Skeletal muscle cell (primary cell): ENCODE measurements at places on chromosomes 1 and 21.

DNA sequence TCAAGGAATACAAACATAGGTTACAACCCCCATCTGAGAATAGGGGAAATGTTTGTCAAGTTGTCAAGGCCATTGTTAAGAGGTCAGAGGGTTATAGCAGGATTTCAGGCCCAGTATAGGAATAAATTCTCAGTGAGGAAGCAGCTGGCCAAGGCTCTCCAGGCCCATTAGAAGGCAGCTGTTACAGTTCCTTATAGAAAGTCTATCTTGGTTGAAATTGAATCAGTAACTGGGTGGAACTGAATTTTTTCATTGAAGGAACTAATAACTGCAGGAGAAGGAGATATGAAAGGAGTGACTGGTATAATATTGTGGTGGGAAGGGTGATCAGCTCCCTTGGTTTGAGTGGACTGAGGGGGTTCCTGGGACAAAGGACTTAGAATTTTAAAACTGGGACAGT lies 134.1 kb downstream of the CYYR1 start:
- no peak for DNase-seq

- DNase-seq, result peak; percentile 5
These were observed 49.9 kb downstream of the BACE2 start for GRCh38 chr21:41217671-41218385.

- no peak for DNase-seq
These were observed 717 bp upstream of the BATF3 start for GRCh38 chr1:212700223-212700891.

DNA sequence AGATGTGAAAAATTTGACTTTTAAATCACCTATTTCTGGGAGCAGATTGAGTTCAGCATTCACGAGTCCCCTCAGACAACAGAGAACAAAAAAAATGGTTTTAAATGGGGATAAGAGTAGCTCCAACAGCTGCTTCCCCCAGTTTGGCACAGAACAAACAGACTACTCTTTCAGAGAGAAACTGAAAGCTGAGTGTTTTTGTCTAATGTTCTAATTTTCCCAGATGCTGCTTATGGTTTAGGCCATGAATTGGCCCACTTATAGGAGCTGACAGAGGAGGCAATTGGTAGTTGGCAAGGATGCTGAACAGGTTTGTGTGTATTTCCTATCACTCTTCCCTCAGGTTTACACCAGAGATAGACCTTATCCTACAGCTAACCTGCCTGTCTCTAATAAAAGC lies 1637.4 kb upstream of the PRMT6 start:
- DNase-seq, result no peak

DNA sequence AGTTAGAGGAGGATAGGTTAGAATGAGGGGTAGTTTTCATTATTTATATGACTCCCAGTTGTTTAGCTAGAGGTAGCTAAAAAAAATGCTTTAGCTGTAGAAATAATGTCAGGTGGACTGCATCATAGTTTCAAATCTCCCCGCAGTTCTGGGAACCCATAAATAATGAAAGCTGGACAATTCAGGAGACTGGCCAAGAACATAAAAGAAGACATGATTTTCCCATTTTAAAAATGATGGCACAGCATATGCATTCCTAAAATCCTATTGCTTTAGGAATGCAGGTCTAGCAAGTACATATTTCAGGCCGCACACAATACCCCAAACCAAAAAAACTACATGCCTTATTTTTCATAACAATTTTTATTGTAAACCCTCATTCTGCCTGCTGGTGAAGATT lies 143.3 kb downstream of the CTH start:
- no peak for DNase-seq

DNA sequence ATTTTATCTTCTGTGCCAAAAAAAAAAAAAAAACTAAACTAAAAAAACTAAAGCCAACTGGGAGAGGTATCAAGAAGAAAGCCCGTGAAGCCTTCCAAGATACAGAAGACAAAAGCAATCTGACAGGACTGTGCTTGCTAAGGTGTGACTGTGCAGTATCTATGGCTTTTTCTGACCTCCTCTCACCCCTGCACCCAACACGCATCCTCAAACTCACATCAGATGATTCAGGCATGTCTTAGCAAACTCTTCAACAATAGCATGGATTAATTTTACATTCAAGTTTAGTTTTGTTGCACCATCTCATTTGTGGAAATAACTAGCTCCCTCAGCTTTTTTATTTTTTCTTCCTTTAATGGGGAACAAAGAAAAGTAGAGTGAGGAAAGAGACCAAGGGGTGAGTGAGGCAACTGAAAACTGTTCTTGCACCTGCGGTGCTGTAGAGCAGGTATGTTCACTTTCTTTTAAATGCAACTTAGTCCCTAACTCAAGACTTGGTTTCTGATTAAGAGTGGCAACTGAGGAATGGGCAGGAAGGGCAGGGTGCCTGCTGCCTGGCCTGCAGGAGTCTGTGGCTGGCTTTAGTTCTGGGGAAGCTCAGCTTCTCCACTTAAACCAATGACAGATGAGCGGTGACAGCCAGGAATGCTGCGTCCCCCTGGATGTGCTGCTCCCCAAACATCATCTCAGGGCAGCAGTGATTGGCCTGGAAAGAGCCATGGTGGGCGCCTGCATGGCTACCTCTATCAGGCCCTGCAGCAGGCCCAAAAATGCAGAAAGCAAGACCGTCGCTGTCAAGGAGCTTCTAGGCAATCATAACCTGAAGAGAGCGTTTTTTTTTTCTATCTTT lies 71.3 kb upstream of the LRRC8B start:
- DNase-seq, result no peak

GRCh38 chr1:113391649-113392271 lies 1.4 kb downstream of the MAGI3 start:
- no peak for DNase-seq
